Cortex of kidney (tissue), 1 donor: ENCODE measurements at places on chromosomes 6 and 20.

GRCh38 chr6:104229057-104229456 is 630.7 kb downstream of the HACE1 start:
- DNase-seq = no peak

DNA sequence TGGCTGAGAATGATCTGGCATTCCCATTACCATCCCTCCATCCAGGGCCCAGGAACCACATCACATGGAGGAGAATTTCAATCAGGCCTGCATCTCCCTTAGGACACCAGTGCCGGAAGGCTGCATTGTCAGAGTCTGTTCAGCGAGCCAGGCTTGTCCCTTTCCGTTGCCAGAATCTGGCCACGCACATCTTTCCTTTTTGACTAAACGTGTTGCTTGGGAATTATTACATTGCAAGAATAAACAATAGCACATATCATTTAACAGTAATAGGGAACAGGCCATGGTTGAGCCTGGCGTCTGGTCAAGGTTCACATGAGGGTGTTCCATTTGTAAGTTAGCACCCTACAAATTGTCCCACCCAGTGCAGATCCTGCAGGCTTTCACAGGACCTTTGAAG is 42.8 kb downstream of the SOBP start:
- DNase-seq = no peak

DNA sequence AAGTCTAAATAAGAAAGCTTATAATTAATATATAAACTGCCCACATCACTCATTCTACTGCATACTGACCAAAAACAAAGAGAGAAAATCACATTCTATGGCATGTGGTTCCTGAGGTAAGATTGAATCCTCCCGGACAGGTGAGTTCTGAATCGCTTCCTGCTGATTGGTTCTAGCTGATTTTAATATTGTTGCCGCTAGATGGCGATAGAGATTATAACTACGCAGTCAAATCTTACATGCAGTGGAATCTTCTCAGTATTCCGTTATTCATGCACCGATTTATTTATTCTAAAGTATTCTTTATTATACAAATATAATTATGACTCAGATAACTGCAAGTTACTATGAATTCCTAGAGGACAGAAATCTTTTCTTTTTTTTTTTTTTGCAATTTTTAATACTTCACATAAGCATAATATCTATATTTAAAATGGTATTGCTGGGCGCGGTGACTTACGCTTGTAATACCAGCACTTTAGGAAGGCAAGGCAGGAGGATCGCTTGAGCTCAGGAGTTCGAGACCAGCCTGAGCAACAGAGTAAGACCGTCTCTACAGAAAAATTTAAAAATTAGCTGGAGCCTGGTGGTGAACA is 24.2 kb upstream of the TMX4 start:
- no peak for DNase-seq

DNA sequence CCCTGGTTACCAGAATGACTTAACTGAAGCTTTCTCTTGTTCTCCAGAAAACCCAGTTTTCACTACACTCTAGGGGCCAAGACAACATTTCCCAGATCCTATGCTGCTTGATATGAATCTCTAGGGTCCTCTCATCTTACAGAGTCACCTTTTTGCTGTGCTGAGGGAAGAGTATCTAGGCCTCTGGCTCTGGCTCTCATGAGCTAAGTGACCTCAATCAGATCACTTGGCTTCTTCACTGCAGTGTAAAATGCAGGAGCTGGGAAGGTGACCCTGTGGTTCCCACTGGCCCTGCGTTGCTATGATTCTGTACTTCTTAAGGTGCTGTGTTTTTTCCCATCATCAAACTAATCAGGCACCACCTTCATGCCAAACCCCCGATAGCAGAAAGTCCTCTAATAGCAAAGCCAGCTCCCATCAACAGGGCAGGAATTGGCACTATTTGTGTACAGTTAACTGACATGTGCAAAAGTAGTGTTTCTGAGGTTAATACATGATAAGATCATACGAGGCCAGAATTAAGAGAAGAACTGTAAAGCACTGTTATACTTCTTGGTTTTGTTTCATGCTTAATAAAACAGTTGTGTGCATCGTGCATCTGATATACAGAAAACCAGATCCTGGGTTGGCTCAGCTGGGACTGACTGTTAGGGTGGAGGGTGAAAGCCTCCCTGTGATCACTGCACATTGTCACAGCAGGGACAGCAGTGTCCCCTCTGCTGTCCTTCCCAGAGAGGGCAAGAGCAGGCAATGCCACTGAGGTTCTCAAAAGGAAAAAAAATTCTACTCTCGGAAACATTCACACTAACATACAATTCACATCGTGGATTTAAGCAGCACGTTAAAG is 46.7 kb downstream of the CNKSR3 start:
- DNase-seq = no peak

DNA sequence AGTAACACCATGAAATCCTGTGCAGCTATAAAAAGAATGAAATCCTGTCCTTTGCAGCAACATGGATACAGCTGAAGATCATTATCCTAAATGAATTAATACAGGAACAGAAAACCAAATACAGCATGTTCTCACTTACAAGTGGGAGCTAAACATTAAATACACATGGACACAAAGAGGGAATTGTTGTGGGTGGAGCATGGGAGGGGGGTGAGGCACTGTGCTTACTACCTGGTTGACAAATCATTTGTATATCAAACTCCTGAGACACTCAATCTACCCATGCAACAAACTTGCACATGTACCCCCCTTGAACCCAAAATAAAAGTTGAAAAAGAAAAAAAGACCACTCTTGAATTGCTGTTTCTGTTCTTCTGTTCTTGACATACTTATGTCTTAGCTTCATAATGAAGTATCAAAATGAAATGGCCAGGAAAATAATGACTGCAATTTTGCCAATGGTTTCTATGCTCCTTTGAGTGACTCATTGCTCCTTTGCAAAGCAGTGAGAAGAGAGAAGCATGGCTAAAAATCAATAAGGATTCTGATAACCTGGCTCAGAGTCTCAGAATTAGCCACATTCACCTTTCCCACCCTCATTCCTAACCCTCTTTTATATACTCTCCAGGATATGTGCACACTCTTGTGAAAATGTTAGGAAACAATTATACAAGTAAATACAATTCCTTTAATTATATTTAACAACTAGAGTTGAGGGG is 71.0 kb downstream of the CYP39A1 start:
- no peak for DNase-seq

GRCh38 chr20:6566821-6567220 is 200.7 kb upstream of the BMP2 start:
- DNase-seq = no peak

DNA sequence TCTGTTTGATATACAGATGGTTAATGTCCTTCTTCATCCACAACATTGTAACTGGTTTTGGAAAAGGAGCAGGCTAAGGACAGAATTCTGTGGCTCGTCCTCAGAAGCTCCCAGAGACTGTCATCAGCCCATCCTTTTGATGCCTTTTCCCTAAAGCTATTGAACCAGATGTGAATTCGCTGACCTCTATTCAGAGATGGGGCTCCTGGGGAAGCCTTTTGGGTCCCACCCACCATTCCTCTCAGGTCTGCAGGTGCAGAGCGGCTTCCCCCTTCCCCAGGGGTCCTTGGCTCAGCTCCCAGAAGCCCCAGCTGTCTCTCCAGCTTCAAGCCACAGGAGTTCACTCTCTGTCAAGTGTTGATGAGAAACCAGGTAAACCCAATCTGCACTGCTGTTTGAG is 191.7 kb downstream of the SMOC2 start:
- no peak for DNase-seq

GRCh38 chr20:62888406-62888805 is 26.8 kb upstream of the TCFL5 start:
- DNase-seq = no peak

- no peak for DNase-seq
Measured at GRCh38 chr6:52389264-52389625, 27.3 kb downstream of the PAQR8 start.

DNA sequence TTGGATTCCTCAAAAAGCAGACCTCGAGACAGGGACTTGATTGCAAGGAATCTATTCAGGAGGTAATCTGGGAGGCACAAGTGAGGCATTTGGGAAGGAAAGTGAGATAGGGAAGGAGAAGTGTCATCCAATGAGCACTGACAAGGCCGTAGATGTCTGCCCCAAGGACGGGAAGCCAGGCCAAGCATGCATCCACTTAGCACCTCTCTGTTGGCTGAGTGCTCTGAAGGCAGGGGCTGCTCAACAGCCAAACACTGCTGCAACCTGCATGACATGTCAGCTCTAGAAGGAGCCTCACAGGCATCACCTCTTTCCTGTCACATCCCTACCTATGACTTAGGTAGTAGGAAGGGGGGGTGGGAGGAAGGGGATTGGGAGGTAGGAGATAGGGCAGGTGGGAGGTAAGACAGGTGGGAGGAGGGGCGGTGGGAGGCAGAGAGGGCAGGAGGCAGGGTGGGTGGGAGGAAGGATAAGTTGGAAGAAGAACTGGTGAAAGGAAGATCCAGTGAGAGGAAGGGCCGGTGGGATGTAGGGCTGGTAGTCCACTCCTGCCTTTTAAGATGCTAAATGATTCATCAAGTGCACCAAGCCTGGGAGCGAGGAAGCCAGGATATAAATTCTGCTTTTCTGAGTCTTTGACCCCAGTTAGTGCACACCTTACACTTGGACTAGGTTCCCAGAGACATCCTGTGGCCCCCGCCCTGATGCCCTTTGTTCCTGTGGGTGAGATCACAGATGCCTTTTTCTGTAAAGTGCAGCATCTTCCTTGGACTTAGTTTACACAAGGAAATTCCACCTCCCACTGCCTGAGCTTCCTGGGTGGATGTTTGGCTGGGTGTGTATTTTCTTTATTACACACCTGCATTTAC is 83.8 kb upstream of the NXT1 start:
- DNase-seq = no peak

- no peak for DNase-seq
Measured at GRCh38 chr20:59043698-59044097, 1.1 kb upstream of the PRELID3B start.

GRCh38 chr6:145532361-145532760 is 203.0 kb downstream of the EPM2A start:
- no peak for DNase-seq

DNA sequence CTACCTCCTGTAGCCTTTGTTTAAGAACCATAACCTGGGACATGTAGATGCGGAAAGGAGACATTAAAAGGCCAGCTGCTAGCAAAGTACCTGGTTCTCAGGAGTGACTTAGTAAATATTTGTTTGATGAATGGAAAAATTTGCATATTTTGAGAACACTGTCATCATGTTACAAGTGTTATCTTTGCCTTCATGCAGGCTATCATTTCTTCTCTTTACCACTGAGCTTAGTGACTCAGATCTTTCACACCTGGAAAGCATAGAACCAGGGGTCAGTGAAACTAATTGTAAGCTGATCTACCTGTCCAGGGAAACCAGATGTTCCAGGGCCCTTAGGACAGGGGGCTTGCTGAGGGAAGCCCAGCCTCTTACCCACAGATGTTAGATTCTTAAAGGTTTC is 5.4 kb downstream of the ZFP57 start:
- DNase-seq = no peak

GRCh38 chr20:42340368-42340767 is 722.2 kb upstream of the CHD6 start:
- DNase-seq = no peak

DNA sequence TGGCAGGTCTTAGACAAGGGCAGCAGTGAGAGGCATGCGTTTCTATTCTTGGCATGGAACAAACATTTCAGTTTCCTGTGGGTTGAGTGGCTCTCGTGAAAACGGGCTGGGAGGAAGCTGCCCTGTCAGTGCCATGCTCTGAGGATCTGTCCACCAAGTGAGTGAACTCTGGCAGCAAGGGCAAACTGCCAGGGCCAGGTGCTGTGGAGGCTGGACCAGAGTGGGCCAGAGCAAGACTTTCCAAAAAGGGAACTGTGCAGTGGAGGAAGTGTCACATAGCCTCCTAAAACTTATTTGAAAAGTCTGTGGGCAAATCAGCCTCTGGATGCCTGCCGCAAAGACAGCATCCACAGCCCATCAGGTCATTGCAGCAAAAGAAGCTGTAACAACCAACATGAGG is 44.2 kb upstream of the TAB2 start:
- DNase-seq = no peak

DNA sequence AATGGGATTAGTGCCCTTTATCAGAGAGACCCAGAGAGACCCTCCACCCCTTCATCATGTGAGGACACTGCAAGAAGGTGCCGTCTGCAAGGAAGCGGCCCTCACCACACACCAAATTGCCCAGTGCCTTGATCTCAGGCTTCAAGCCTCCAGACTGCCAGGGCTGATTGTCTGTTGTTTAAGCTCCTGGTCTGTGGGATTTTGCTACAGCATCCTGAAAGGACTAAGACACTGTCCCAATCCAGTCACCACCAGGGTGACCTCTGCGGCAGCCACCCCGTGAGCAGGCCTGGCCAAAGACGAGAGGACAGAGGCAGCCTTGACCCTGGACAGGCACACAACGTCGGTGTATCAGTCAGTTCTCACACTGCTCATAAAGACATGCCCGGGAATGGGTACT is 13.5 kb upstream of the FRMD1 start:
- DNase-seq = no peak

- DNase-seq = no peak
Measured at GRCh38 chr6:108589244-108589791, 28.6 kb downstream of the FOXO3 start.

GRCh38 chr6:142088858-142089216 is 43.9 kb upstream of the GJE1 start:
- no peak for DNase-seq

DNA sequence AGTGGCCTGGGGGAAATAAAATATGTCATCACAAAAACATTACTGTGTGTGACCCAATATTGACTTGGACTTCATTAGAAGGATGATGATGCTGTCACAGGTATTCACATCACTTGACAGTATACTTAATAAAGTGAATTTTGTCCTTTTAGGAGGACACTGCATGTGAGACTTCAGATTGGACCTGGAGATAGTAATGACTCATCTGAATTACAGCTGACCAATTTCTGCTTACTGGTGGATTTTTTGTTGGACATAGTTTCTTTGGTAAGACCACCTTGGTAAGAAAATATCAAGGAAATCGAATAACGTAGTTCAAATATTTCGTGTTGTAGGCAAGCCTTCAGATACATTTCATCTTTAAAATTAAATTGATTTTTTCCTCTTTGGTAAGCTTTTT is 57.1 kb downstream of the DOP1A start:
- DNase-seq = no peak

DNA sequence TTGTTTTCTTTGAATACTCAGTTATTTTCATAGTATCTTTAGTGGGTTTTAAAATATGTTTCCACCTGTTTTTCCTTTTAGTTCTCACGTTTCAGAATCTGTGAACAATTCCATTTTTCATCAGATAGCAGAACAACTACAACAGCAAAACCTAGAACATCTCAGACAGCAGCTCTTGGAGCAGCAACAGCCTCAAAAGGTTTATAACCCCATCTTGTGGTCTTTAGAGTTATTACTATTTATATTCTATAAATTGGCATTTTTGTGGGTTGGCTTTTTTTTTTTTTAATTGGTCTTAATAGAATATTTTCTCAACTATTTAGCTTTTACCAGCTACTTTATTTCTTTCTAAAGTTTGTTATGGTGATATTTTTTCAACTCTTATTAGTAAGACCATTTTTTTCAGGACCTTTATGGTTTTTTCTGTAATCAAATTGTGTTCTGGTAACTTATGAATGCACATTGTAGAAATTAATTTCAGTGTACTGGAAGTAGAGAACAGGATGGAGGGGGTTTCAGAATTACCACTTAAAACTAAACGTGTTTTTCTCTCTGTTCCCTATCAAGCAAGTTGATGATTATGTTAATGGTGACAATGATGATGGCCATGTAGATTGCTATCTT is 72.2 kb downstream of the SCAF8 start:
- no peak for DNase-seq
